ENCODE measurements at places on chromosomes 1 and 21.

DNA sequence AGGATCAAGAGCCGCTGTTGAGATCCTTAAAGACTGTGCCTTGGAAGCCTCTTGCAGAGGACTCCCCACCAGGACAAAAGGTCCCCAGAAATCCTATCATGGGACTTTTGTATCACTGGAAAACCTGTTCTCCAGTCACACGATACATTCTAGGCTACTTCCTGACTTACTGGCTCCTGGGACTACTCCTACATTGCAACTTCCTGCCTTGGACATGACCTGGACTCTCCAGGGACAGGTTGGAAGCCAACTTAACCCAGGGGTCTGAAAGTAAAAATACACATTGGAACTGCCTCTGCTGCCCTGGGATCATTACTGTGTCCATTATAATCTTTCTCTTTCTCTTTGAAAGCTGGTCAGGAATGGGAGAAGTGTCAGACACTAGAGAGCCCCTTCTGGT, 9.9 kb downstream of the PIGV start:
- no peak for DNase-seq

GRCh38 chr1:61337981-61338848, 255.9 kb downstream of the NFIA start:
- DNase-seq = no peak

DNA sequence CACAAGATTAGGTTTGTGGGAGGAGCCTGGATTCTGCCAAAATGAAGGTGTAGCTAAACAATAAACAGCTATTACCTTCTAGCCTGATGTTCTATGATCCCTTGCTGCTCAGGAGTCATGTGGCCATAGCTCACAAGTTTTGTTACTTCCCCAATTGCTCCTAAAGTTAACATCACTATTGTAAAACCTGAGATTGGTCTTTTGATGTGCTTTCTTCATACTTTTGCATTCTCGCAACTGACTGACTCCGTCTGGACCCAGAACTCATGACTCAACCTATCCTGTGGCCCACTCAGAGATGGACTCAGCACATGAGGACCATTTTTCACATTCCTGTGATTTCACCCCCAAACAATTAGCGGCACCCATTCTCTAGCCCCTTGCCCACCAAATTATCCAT, 69.1 kb downstream of the PTGS2 start:
- DNase-seq = no peak

DNA sequence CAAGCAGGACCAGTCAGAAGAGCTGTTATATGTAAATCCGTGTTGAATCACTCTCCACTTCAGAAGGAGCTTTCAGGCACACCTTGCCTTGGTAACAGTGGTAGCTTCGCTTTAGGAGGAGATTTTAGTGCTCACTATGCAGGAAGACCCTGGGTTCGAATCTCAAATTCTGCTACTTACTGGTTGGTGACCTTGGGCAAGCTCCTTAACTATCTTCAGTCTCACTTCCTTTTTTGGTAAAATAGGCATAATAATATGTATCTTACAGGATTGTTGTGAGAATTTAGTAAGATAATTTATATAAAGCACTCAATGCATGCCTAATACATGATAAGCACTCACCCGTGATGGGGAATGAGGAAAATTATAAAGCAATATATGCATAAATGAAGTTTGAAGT, 46.7 kb upstream of the GPR52 start:
- no peak for DNase-seq

DNA sequence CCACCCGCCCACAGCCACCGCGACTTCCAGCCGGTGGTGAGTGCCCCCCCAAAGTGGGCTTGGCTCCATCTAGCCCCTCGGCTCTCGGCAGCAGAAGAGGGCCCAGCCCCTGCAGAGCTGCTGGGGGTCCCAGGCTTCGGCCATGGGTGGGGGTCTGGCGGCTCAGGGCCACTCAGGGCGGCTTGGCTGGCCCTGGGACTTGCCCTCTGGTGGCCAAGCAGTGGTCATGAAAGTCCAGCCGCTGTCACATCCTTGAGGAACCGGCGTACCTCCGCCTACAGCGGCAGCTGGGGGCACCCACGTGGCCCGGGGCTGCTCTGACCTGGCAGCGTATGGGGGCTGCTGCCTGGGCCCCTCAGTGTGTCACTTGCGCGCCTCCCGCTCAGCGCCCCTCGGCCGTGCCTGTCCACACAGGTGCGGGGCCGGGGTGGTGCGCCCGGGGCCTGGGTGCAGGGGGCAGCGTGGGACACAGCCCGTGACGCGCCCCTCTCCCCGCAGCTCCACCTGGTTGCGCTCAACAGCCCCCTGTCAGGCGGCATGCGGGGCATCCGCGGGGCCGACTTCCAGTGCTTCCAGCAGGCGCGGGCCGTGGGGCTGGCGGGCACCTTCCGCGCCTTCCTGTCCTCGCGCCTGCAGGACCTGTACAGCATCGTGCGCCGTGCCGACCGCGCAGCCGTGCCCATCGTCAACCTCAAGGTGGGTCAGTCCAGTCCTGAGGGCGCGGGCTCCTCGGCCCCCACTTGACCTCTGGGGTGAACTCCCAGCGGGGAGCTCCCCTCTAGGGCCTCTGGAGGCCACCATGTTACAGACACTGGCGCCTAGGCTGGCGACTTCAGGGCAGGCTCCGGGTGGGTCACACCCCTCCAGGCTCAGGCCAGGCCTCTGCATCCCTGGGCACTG, 32.4 kb downstream of the SLC19A1 start:
- DNase-seq = no peak

DNA sequence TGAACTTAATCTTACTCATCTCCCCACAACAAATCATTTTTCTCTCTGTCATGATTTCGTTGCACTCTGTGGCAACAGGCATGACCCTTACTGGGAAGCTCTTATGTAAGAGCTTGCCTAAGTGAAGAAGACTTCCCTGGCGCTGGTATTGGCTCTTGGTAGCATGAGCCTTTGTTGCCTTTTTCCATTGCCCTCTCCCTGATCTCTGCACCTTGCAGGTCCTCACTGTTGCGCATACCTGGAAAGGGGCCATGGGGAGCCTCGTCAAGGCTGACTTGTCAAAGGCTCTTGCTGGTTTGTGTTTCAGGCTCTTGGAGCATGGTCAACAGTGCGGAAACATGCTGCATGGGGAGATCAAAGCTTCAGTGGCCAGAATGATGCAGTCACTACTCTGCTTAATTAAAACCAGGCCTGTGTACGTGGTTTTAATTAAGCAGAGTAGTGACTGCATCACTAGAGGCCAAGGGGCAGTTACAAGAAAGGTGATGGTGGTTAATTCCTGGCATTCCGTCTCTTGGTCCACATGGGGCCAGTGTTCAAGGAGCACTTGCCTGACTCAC, 141.3 kb downstream of the SPATA46 start:
- no peak for DNase-seq

GRCh38 chr1:198444792-198445191, 95.7 kb downstream of the ATP6V1G3 start:
- DNase-seq = no peak

DNA sequence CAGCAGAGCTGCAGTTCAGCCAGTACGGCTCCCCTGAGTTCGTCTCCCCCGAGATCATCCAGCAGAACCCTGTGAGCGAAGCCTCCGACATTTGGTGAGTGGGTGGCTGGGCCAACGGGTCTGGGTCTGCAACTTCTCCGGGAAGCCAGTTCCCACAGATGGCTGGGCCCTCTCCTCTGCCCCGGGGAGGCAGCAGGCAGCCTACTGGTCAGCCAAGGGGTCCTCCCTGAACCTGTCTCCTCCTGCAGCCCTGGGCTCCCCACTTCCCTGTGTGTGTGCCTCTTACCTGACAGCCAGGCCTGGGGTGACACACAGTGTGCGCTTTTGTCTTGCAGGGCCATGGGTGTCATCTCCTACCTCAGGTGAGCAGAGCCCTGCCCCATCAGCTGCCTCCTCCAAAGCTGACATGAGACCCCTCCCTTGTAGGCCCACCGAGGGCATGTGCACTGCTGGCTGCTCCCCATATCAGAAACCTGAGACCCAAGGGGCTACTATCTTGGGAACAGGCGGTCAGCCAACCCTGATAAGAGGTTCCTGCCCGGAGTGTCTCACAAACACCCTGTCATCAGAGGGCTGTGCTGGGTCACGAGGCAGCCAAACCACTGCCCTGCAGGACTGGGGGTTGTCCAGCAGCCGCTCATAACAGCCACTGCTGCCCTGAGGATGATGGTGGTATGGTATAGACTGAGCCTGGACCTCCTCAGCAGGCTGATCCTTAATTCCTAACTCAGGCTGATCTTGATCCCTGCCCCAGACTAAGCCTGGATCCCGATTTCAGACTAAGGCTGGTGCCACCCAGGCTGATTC, 37.6 kb downstream of the TRIM11 start:
- no peak for DNase-seq

DNA sequence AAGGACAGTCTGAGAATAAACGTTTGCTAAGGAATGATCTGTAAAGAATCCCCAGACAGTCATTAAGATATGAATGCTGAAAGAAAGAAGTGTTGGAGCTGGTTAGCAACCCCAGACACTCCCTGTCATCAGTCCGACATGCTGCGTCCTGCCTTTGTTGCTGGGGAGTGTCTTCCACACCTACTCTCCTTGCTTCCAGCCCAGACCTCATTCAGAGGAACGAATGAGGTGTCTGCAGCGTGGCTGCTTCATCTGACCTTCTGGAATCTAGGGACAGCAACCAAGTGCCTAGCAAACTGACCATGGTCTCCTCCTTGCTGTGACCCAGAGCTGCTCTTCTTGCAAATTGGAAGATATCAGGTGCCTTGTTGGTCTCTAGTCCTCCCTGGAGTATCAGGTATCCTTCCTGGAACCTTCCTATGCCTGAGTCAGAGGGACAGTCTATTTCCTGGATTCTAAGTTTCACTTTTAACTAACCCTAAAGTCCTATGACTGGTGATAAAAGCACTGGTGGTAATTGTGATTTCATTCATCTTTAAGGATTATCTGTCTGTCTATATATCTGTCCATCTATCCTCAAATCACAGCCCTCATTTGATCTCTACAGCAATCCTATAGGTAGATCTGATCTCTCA, 45.3 kb downstream of the NFASC start:
- DNase-seq = no peak

DNA sequence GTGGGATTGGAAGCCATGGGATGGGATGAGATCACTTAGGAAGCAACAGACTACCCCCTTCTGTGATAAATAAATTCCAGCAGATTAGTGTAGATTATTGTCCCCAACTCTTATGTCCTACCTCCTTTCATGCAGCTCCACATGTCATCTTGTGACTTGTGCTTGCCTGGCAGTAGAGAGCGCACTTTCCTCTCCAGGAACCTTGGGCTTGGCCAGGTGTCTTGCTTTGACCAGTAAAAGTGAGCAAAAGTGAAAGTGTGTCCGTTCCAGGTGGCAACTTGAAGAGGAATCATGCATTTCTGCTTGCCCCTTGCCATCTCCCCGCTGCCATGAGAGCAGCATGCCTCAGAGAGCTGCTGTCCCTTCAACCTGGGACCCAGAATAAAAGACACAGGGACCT, 122.9 kb upstream of the ERG start:
- DNase-seq = no peak

Measured in B cell (primary cell).